A172 (cell line): ENCODE measurements at places on chromosomes 4 and X.

GRCh38 chr4:168496834-168497233 lies at the start of gene PALLD:
TSS of gene PALLD (plus strand) at chr4:168497052.
- DNase-seq = no peak

DNA sequence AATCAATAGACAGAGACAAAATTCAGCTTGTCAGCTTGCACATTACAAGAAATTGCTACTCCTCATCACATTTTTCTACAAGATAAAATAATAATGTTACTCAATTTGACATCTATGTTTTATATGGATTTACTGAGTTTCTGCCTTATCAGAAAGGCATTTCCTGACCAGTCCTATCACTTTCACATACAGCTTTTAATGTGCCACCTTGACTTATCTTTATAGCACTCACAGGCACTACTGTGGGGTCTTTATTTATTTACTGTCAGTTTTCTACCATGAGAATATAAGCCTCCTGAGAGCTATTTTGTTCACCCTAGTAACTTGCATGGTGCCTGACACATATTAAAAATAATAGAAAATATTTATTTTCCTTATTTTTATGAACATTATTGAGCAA lies 6.0 kb downstream of the NDST4 start:
- DNase-seq = no peak

- DNase-seq = no peak
Measured at GRCh38 chrX:64437218-64437617, 42.0 kb upstream of the MTMR8 start.

DNA sequence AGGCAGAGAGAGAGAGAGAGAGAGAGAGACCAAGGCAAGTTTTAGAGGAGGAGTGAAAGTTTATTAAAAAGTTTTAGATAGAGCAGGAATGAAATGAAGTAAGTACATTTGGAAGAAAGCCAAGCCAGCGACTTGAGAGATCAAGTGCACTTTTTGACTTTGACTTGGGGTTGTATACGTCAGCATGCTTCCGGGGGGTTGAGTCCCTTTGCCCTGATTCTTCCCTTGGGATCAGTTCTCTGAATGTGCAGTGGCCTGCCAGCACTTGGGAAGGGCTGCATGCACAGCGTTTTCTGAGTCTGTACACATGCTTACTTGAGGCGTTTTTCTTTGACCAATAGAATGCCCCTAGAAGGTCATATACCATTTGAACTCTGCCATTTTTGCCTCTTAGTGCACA lies 400.5 kb downstream of the PDGFC start:
- no peak for DNase-seq
